Amniotic epithelial cell (primary cell): ENCODE measurements at places on chromosomes 7 and 10.

DNA sequence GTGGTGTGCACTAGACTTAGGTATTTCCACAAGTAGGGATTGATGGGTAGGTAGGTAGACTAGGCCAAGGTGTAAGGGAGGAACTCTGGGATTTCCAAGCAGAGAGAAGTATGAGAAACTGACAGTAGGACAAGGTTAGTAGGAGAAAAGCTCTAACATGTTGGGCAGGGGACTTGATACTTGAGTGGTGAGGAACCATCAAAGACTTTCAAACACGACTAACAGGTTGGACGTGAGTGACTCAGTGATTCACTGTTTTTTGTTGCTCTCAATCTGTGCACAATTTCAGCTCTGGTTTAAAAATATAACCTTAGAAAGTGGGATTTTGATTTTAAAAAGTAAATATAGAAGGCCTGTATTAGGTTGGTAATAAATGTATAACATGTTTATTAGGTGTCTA lies 44.4 kb downstream of the KLHDC10 start:
- DNase-seq, result no peak

DNA sequence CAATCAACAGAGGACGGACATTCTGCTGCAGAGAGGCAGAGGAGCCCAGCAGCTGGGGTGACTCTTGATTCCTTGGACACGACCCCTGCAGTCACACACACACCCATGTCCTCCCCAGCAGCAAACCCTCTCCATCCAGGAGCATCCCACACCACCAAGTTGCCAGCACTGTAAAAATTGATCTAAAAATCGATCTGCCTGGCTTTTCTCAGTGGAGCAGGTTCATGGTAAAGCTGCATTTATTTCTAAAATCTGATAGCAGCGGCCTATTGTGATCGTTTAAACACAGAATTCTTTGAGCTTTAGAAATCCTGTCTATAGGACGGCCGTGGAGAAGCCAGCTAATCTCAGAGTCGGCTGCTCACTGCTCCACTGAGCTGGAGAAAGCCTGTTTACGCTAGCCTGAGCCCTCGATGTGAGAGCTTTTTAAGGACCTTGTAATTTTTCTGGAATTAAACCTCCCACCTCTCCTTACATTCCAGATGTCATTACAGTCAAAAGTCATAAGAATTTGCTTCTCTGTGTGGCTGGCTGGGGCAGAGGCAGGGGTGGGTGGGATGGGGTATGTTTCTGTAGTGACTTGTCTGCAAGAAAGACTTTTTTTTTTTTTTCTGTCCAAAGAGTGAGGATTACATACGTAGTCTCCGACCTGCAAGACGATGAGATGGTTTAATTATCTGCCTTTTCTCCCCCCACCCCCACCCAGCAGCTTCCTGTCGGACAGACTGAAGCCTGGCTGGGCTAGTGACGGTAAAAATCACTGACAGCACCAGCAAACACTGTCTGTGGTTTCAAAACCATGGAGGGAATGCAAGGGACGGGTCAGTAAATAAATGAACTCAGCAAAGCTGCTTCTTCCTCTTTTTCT lies 31.6 kb downstream of the TRIM8 start:
- peak; percentile 98 for DNase-seq

DNA sequence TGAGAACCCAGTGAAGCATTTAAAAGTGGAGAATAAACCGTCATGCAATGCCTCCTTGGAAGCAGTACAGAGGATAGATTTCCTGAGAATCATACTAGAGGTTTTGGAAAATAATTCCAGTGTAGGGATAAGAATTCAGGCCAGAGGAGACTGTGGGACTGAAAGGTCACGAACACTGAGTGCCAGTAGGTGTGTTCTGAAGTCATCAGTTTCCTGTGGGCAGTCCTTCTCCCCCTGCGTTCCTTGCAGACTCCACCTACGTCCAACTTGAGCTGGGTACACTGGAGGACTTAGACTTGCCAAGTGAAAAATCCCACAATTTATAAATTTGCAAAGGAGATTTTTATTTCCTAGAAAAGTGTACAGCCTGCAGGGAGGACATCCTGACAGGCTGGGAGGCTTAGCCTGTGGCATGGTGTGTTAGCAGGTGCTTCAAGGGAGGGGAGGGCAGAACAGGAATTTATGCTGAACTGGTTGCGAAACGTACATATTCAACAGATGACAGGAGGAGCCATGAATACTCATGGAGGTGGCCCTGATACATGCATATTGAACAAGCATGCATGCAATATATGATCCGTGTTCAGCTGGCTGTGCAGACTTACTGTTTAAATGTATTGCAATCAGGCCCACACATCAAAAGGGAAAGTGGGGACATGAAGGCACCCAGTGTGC lies 72.9 kb upstream of the POM121L12 start:
- DNase-seq, result no peak

DNA sequence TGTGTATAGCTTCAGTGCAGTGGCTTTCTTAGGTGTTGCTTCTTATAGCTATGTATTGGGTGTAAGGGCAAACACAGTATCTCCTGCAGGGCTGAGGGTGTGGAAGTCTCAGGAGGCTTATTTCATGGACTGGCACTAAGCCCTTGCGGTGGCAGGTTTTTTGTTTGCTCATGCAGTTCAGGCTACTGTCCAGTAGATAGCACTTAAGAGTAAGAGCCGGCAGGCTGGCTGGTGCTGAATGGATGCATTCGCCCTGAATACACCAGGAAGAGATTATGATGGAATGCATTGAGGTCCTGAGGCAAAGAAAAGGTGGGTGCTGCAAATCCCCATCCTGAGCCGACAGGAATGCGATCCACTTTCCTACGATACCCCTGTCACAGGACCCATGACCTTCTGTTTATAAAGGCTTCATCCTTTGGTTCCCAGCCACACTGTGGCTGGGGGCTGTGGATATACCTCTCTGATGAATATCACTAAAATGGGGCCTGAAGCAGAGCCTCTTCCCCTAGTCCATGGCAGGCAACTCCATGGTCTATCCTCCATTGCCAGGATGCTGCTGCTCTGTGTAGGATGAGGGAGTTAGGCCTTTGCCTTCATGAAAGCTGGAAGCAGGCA lies 44.9 kb downstream of the ANXA8 start:
- DNase-seq, result peak; percentile 84

- DNase-seq, result no peak
These were observed 51.8 kb downstream of the ARHGAP12 start for GRCh38 chr10:31876652-31877352.

DNA sequence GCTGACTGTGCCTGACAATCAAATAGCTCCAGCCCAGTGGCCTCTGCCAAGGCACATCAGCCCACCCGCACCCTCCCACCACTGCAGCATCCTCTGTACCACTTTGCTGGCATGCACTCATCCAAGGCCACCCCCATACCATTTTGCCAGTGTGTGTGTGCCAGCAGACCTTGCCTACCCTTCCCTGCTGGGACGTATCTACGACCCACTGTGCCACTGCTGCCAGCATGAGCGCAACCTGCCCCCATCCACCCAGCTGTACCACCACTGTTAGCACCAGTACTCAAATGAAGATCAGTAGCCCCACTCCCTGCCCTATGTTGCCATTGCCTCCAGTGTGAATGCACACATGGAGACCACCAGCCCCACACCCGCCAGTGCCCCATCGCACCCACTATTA lies 149.4 kb upstream of the PTN start:
- DNase-seq, result no peak

GRCh38 chr10:124474514-124475070 lies 13.0 kb downstream of the LHPP start:
- no peak for DNase-seq

GRCh38 chr7:148905093-148905666 lies 21.1 kb upstream of the EZH2 start:
- DNase-seq, result no peak
